ENCODE measurements at places on chromosomes 16 and 17. TPM values are rescaled to one million over a fixed set of nuclear protein-coding genes. Genes with fewer than 3 reads are reported as not detected.

DNA sequence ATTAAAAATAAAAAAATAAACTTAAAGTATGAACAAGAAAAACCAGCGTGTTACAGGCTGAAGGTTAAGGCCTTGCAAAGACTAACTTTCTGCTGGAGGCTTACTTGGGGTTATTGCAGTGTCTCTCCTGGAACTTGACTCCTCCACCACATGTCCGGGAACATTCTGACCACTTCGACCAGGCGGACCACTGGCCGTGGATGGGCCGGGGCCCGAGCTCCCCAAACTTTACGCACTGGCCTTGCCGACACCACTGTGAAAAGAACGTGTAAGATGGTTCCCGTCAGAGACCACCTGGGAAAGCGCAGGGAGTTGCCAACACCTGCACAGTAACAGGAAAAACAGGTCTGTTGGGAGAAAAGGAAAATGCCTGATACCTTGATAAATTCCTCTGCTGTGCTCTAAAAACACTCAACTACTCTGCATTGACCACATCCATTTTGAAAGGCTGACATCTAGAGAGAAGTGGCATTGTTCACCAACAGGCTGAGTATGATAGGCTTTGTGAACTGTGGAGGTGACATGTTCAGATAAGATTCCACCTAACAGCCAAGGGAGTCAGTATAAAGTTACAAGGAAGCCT lies 99.1 kb downstream of the ADAMTS18 start:
- H3K27me3 ChIP-seq = no peaks in the 10 kb centered on the region
- DNase-seq = no peak
- H3K4me3 ChIP-seq = no peak overlapping the region
- no peaks in the 10 kb centered on the region for H3K36me3 ChIP-seq
- H3K4me1 ChIP-seq = no peaks in the 10 kb centered on the region

BCAS3 gene
- total RNA-seq = 19.5 TPM

FSCN2 gene
- total RNA-seq = 8.0 TPM

DNA sequence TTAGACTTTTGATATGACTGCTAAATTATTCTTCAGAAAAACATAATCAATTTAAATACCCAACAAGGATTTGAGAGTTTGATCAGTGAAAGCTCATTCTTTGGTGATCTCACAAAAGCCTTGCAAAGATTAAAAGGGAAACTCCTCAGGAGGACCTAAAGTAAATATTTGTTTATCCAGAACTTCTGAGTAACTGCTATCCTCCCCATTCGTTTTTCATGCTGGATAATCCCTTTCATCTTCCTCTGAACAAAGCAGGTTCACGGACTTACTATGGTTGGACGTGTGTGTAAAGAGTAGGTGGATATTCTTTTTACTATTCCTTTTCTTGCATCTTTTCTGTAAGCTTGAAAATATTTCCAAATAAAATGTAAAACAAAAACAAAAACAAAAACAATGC lies 124.7 kb downstream of the CPPED1 start:
- H3K4me3 ChIP-seq = no peak overlapping the region
- no peak for DNase-seq
- H3K27ac ChIP-seq = peak overlapping the region; percentile 2

PPP1R1B gene
- 0.39 TPM for total RNA-seq

- H3K36me3 ChIP-seq = no peaks in the 10 kb centered on the region
- H3K4me3 ChIP-seq = no peak overlapping the region
- no peak for DNase-seq
- H3K4me1 ChIP-seq = peaks cover 22% of the 10 kb centered on the region
- H3K27ac ChIP-seq = no peak overlapping the region
Observed at GRCh38 chr16:56354746-56355145, 70.6 kb downstream of the AMFR start.

- peak overlapping the region; percentile 80 for H3K4me3 ChIP-seq
- H3K4me1 ChIP-seq = peaks cover 6% of the 10 kb centered on the region
- H3K27me3 ChIP-seq = no peaks in the 10 kb centered on the region
- H3K36me3 ChIP-seq = peaks cover 2% of the 10 kb centered on the region
Observed at GRCh38 chr17:82752371-82753200, 721 bp downstream of the TBCD start.

DNA sequence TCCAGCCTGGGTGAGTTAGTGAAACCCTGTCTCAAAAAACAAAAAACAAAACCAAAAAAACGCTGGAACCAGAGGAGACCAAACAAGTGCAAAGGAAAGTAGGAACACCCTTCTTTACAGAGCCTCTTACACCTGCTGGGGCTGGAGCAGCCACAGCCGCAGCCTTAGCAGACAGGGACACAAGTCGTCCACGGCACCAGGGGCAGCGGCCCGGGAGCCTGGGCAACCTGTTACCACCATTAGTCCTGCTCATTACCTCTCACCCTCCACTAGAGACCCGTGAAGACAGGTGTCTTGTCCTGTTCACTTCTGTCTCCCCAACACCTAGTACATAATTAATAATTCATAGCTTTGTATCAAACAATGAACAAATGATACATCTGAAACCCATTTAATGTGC lies 83.6 kb downstream of the C16orf78 start:
- no peak overlapping the region for H3K4me3 ChIP-seq
- H3K4me1 ChIP-seq = no peaks in the 10 kb centered on the region
- no peaks in the 10 kb centered on the region for H3K36me3 ChIP-seq
- no peaks in the 10 kb centered on the region for H3K27me3 ChIP-seq
